ENCODE measurements at places on chromosomes 16 and 17.

DNA sequence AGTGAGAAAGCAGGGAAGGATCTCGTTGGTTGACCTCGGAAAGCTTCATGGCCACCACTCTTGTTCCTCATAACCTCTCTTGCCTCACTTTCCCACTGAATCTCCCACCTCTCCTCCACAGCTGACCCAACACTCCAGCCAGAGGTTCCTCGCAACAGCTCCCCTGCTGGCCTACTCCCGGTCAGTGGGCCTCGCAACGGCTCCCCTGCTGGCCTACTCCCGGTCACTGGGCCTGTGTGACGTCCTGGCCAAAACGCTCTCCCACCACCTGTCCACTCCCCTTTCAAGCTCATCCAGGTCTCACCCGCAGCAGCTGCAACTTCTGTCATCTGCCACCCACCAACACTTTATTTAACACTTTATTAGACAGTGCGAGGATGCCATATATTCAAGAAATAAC is 149.1 kb downstream of the VPS53 start:
- no peak for DNase-seq

DNA sequence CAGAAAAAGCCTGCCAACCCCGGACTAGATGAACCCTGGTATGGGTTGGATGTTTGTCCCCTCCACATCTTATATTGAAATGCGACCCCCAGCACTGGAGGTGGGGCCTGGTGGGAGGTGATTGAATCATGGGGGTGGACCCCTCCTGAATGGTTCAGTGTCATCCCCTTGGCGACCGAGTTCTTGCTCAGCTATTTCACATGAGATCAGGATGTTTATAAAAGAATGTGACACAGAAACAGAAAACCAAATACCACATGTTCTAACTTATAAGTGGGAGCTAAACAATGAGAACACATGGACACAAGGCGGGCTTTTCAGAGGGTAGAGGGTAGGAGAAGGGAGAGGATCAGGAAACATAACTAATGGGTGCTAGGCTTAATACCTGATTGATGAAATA is 576.0 kb upstream of the HSBP1 start:
- DNase-seq: no peak

GRCh38 chr17:1617620-1618174 is 10.9 kb downstream of the SLC43A2 start:
- DNase-seq: peak; percentile 94

DNA sequence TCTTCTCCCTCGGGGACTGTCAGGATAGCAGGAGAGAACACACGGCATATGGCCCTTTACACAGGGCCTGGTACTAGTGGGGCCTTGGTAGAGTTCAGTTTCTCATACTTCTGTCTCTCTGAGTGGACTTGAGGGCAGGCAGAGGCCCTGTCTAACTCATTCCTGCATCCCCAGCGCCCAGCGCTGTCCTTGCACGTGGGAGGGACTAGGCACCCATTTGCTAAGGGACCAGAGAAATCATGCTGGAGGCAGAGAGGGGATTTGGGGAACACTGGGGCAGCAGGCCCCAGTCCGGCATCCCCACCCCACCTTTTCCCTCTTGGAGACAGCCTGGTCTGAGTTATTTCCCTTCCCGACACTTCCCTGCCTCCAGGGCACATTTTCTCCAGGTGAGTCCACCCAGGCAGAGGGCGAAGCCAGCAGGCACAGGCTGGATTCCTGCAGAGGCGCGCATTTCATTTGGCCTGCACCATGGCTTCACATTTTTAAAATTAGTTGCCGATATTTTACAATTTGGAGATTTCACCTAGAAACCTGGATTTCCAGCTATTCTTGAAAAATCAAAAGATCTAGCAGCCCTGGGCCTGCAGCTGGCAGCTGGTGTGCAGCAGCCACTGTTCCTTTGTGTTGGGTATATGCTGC is 9.7 kb upstream of the NKD1 start:
- DNase-seq: no peak

- peak; percentile 4 for DNase-seq
Measured at GRCh38 chr16:8474587-8474986, 115.7 kb downstream of the TMEM114 start.
